ENCODE measurements at places on chromosomes 6 and 20. TPM values are rescaled to one million over a fixed set of nuclear protein-coding genes. Genes with fewer than 3 reads are reported as not detected.

LHFPL5 gene
- total RNA-seq = not detected

EFCAB8 gene
- 1.8 TPM for total RNA-seq

LY86 gene
- total RNA-seq = 1.5 TPM

NHSL1 gene
- 0.53 TPM for total RNA-seq

CST2 gene
- not detected for total RNA-seq

CCN6 gene
- total RNA-seq = not detected

CYP39A1 gene
- total RNA-seq = not detected

PTPRT gene
- not detected for total RNA-seq

MOG gene
- not detected for total RNA-seq

LINC00237 gene
- total RNA-seq = not detected

FAM209B gene
- total RNA-seq = 2.2 TPM

GRCh38 chr20:37687478-37687805, 6.4 kb upstream of the CTNNBL1 start:
- DNase-seq = no peak

DNA sequence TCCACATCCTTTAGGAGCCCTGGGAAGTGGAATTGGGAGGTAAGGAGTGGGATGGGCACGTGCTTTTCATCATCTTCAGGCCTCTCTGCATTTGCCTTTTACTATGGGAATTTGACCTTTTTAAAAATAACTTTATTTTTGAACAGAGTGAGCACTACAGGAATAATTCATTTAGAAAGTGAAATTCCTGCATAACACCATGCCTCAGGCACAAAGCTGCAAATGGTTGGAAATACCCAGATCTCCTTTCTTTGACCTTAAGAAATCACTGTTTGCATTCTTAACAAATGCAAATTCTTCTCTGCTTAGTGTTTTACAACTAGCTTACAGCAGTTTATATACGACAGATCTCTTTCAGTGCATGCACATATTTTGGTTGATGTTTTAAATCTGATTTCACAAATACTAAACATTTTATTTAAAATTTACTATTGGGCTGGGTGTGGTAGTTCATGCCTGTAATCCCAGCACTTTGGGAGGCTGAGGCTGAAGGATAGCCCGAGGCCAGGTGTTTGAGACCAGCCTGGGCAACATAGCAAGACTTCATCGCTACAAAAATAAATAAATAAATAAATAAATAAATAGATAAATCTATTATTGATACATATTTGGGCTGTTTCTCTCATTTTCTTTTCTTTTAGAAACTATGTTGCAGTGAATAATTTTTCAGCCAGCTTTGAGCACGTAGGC, 24.5 kb downstream of the CST8 start:
- no peak for DNase-seq

DNA sequence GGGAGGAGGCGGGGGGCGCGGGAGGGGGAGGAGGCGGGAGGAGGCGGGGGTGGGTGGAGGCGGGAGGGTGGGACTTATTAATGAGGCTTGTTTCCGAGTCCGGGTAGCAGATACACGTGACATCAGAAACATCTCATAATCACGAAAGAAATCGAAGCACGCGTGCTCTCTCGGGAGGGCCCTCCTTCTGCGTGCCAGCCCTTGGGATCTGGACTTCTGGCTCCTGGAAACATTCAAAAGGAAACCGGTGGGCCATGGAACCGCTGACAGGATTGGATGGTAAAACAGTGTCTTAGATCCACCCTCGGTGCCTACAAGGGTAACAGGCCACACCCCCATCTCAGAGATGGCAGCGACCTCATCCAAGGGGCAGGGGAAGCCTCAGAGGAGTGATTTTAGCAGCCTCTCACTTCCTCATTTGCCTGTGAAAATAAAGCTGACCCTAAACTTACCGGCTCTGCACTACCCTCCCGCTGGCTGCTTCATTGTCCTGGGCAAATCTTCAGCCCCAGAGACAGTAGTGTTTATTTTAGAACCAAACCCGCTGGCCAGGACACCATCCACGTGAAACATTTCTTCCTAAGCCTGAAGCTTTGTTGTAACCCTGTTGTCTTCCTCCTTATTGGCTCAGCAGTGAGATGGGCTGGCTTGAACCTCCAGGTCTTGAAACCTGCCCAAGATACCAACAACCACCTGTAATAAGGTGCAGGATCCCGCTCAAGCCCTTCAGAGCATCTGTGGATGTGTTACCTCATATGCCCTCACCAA, 97.5 kb downstream of the PSMG4 start:
- DNase-seq = peak; percentile 78

- DNase-seq = no peak
These were observed 77.4 kb downstream of the GFOD1 start for GRCh38 chr6:13409991-13410390.

DNA sequence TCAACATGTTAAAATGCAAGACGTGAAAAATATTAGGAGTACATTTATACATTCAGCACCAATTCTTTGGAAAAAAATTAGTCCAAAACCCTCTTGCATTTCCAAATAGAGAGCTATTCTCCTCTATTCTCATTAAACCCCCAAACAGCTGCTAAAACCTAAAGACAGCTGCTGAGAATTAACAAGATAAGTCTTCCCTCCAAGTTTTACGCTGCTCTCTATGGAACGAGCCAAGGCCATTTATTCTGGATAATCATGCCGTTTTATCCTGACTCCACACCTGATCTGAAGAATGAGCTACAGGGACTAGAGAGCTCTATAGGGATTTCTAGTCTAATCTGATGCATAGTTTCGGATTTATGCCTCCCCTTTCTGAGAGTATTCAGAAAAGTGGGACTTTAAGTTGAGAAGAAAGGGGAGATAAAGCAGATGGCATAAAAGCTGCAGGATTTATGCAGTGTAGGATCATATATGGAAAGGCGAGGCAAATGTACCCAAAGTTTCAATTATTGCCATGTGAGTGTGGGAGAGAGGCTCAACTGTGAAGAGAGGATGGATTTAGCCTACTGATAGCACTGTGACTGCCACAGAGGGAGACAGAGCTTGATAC, 64.7 kb upstream of the HS3ST5 start:
- DNase-seq = no peak

DNA sequence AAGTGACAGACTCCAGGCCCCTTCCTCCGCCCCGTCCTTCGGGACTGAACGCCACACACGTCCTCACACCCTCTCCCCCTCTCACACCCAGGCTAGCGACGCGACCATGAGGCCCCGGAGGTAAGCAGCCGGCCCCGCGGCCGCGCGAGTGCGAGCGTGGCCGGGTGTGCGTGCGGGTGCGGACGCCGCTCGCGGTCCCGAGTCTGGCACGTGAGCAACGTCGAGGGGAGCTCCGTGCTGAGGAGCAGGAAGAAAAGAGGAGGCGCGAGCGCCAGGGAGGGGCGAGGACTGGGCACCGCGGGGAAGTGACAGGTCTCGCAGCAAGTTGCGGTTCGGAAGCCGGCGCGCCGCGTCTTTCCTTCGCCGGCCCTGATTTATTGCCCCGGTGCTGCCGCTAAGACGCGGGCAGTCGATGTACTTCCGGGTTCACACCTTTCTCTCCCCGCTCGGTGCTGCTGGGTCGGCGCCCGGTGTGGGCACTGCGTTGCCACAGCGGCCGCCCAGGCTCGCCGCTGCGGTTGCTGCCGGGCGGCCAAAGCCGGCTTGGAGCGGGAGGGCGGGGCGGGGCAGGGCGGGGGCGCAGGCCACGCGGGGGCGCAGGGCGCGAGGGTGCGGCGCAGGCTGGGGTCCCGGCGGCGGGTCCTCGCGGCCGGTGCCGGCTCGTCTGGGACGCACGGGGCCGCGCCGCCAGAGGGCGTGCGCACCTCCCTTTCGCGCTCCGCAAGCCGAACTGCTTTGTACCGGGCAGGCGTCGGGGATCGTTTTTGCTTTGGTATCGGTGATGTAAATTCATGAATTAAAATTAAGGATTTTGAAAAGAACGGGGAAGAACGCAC, 15.8 kb upstream of the LIN28B start:
- DNase-seq = peak; percentile 20

DNA sequence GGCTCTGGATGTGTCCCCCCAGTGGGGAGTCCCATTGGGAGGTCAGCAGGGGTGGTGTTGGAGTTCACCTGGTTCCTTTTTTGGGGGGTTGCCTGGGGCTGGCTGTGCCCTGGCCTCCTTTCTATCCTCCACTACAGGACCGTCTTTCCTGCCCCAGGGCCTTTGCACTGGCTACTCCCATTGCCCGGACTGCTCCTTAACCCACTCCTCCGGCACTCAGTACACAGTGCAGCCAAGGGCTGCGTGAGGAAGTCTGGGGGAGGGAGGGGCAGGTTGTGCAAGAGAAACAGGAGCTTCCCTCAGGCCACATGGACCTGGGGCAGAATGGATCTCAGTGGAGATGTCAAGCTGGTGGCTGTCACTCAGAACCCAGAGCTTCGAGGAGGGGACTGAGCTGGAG, 429.3 kb upstream of the SULF2 start:
- DNase-seq = no peak

DNA sequence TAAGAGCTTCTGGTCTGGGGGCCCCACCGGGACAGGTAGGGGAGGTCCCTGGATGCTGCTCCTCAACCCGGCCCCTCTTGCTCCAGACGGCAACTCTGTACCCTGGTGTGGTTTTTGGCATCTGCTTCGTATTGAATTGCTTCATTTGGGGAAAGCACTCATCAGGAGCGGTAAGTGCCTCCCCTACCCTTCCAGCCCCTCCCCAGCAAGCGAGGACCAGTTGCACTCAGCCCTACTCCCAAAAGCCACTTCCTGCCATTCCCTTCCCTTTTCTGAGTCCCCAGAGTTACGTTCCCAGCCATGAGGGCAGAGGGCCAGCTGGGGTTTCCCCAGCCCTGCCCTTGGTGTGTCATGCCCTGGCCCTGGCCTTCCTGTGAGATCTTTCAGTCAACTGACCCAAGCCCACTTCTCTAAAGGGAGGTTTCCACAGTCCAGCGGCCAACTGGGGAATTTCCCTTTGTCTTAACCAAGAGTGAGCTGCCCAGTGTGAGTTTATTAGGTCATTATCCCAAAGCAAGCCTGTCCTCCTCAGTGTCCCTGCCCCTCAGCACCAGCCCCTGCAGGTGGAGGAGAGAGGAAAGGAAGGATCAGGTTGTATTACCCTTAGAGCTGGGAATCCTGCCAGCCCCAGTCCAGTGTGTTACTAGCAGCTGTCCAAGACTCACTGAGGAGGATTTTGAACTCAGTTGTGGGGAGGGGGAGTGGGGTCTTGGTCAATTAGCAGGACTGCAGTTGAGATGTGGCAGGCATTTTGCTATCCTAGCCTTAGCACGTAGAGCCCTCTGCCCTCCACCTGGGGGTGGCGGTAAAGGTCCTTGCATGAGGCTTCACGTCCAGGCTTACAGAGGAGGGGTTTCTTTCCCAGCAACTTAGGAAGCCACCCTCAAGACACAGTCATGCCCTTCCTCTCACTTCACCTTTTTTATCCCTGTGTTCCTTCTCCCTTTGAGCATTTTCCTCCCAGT, 45.8 kb downstream of the TM9SF4 start:
- no peak for DNase-seq

GRCh38 chr20:9523636-9524035, 9.2 kb downstream of the LAMP5 start:
- no peak for DNase-seq

- peak; percentile 12 for DNase-seq
These were observed 264.7 kb downstream of the TMEM242 start for GRCh38 chr6:157058574-157058973.

DNA sequence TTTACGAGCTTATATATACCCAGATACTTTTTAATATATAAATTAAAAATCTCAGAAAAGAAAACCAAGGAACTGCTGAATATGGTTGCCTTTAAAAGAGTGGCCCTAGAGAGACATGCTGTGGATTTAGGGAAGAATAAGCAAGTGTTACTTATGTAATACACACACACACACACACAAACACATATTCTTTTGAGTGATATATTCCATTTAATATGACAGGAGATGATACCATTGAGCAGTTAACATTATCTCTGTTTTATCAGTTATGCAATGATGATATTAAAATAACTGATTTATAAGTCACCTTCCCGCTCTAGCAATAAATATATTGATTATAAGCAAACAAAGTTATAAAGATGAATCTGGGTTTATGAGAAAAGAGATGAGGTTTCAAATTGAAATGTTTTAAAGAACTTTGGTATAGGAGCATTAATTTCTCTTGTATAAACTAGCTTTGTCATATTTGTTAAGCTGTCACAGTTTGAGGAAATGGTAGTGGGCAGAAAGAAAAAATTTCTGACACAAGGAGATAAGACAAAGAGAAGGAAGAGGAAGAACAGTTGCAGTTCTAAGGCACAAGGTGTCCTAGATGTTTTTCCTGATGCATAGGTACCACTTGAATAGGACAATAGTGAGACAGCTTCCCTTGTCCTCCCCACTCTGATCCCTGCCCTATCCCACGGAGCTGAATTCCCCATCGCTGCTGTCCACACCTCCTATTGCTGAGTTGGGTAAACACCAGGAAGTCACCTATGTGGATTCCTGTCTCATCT, 26.4 kb downstream of the GPX5 start:
- no peak for DNase-seq

DNA sequence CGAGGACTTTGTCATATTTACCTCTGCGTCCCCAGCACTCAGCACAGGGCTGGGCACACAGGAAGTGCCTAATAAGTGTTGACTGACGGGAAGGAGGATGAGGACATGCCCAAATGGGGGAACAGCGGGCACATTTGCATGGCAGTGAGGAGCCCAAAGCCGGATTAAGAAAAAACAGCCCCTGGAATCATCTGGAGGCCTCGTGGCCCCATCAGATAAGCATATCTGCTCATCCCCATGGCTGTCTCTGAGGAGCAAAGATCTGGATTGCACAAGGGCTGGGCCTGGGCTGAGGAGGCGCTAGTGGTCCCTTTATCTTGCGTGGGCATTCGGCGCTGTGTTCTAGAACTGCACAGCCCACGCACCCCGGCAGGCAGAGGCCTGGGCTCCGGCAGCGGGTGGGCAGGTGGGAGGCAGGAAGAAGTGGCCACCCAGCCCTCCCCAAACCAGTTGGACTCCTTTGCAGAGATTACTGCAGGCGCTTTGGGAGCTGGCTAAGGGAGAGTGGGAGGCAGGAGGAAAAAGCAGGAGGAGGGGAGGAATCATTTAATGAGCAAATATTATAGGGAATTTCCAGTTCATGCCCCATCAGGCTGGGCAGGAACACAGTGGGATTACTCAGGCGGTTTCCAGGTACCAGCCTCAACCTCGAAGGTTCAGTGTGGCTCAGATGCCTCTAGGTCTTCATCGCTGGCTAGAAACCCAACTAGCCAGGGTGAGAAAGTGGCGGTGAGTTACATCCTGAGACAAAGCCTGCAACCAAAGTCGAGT, 108.1 kb downstream of the CEBPB start:
- no peak for DNase-seq

GRCh38 chr6:141521440-141521839, 611.3 kb upstream of the GJE1 start:
- no peak for DNase-seq

DNA sequence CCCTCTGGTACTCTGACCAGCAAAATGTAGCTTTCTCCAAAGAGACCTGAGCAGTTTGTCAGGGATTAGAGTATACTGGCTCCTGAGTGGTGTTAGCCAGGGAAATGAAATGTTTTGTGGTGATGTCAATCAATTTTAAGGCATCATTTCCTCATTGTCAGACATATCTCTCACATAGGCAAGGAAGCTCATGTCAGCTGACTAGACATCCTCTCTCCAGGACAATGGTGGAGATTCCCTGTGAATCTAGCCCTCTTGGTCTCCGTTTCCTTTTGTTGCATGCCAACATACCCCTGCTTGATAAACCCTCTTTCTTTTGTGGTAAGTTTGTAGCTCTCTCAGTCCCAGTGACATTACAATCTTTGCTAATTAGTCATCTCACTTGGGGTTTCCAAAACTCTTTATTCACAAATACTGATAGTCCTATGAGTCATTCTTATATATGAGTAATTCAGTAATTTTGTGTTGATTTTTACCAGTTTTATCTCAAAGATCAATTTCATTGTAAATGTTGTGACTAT, 135.6 kb upstream of the PTPRK start:
- DNase-seq = no peak

Measured in CD4-positive, alpha-beta memory T cell (primary cell).